Stimulated activated CD4-positive, alpha-beta T cell treated with anti-CD3 and anti-CD28 coated beads, Interleukin-4, amount 100 ng/mL, for 48 hours (primary cell): ENCODE measurements at places on chromosomes 7 and 10.

DNA sequence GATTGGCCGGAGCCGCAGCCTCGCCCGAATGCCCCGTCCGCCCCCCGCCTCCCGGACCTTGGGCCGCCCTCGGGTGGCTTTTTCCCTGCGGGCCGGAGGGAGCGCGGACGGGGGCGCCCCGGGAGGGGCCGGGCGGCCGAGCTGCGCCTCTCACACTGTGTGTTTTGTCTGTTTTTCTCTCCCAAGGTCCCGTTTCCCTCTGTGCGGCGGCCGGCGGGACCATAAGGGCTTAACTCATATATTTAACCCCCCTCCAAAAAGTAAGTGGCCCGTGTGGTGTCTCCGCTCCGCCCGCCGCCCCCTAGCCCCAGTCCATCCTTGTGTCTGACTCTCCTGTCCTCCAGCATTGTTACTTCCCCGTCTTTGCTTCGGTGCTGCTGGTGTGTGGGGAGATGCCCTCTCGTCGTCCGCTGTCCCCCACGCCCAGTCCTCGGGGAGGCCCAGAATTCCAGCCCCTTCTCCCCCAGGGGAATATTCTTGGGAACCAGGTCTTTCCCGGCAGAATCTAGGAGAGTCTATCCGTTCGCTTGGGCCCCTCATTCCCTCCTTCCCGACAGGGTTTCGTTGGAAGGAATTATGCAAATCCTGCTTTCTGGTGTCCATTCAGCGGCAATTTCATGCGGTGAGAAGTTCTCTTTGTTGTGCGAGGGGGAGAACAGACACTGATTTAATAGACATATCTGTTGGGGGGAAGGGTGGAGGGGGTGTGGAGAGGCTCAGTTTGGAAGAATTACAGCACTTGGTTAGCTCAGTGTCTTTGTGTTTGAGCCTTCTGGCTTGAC is 1.3 kb downstream of the LCOR start:
- no peak for DNase-seq

GRCh38 chr7:26993816-26994810 is 101.7 kb downstream of the HOXA1 start:
- DNase-seq: no peak

- no peak for DNase-seq
Measured at GRCh38 chr7:48837266-48837665, 87.1 kb upstream of the CDC14C start.

GRCh38 chr10:89861584-89862301 is 160.4 kb downstream of the KIF20B start:
- DNase-seq: no peak

DNA sequence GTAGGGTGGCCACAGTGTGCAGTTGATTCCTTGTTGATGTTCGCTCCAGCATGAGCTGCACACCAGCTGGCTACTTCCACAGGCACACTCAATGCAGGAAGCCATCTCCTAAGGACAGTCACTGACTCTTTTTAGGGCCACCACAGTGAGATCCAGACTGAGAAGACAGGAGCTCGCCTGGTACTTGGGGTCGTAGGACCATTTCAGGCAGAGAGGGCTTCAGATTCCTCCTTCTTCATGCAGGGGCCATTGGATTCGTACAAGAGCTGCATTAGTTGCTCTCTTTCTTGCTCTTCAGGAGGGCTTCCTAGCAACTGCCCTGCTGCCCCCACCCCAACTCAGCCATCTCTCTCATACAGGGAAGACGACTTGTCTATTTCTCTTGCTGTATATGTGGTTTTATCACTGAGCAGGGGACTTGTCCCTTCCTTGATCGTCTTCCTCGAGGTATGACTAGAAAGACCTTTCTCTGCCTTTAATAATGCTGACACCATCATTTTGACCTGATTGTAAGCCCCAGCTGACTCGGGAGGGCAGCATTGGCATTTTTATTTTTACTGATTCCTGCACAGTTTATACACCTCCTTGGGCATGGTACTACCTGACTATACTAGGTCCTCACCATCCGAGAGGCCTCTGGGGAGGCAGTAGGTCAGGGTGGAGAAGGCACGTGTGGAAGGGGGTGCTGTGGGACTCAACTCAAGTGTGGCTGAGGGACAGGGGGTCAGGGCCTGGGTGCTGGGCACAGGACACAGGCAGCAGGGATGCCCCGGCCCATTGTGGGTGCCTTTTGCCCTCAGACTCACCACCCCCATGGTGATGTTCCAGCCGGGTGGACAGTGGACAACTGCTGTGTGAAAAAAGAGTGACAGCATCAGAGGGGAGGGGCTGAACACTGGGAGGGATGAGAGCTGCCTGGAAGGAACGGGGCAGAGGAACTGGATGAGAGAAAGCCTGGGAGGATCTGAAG is 136.7 kb upstream of the ZNF746 start:
- no peak for DNase-seq

- DNase-seq: no peak
Measured at GRCh38 chr7:137942484-137943115, 59.3 kb downstream of the CREB3L2 start.

DNA sequence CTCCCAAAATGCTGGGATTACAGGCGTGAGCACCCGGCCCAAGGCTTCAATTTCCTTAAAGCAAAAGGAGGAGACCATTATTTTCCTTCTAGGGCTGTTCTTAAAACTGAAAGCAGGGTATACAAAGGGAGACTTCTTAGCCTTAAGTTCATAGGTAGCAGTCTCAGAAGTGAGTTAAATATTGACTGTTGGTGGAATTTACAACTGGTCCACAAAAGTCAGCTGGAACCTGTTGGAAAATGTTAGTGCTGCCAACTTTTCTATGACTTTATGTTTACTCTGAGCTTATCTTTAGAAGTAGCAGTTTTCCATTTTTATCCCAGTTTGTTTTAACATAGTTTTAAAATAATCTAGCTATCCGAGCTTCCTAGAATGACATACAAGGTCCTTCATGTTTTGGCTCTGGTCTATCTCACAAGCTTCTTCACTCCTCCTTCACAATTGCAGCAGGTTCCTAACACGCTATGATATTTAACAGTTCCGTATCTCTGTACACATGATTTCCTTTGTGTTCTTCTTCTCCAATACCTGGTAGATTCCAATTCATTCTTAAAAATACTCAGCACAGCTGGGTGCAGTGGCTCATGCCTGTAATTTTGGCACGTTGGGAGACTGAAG is 3.3 kb downstream of the SLC26A3 start:
- DNase-seq: no peak

GRCh38 chr10:124611738-124612137 is 132.4 kb downstream of the FAM53B start:
- DNase-seq: no peak

- DNase-seq: no peak
Measured at GRCh38 chr10:24681572-24682088, 42.1 kb downstream of the ARHGAP21 start.

- DNase-seq: no peak
Measured at GRCh38 chr7:106692450-106693051, 31.6 kb upstream of the CCDC71L start.

- no peak for DNase-seq
Measured at GRCh38 chr10:11789306-11789705, 33.9 kb upstream of the PROSER2 start.

DNA sequence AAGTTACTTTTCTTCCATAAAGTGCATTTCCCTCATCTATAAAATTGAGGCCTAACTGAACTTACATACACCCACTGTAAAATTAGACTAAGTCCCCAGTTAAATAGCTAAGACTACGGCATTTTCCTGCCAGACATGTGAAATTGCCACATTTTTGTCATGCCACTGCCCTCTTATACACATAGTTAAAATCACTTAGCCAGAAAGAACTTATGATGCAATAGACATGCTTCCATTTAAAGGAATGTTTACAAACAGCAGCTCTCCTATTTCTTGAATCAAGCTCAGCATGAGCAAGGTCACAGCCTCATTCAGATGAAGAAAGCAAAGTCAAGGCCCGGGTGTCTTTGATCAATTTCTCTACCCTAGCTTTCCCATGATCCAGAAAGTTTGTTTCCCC is 175.7 kb downstream of the LRRN3 start:
- no peak for DNase-seq

DNA sequence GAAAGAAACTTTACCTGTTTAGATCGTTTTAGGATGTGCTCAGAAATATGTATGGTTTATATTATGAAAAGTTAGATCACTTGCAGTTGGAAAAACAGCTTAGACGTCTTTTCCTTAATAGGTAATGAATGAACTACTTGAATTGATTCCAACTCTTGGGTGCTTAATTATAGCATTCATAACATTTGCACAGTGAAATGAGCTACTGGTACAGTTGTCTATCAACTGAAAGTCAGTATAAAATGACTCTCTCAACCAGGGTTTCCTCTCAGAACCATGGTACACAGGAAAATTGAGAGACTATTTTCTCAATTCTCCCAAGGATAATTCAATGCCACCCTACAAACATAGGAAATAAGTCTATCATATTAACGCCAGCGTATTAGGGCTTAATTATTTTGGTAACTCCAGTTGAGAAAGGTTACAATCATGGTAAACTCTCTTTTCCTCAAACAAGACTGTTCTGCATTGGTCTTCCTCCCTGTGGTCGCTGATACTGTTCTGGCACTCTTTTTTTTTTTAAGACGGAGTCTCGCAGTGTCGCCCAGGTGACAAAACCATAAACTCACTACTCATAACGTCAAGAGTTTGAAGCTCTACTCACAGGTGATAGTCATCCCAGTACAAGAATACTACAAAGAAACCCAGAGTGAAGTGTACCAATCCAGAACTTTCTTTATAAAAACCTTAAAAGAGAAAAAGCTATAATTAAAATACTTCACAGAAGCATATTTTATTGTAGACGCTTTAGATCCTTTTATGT is 2.0 kb downstream of the ANLN start:
- no peak for DNase-seq

DNA sequence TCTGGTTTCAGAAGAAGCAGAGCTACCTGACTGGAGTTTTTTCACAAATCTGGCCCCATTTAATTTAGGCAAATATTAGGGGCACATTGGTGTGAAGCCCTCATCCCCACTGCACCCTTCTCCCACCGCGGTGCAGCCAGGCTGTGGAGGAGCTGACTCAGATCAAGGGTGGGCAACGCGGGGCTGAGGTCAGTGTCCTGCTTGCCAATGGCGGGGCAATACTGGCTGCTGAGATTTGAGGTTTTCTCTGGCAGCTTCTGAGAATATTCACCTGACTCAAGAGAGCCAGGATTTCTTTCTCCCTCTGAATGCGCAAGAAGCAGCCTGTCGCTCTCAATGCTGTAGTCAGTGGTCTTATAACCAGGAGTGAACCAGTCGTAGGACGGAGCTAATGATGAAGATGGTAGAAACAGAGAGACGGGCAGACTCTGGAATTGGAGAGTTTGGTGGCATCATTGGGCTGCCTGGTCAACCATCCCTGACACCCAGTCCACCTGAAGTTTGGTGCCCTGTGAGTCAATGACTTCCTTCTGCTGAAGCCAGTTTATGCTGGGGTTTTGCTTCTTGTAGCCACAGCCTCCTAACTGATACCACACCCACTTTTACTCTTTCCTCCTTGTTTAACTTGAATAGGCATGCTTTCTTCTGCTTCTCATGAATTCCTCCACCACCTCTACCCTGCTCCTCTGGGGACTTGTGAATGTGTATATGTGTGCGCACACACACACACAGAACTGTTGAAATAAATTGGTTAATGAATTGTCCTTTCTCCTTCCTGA is 123.7 kb upstream of the CTBP2 start:
- DNase-seq: no peak

DNA sequence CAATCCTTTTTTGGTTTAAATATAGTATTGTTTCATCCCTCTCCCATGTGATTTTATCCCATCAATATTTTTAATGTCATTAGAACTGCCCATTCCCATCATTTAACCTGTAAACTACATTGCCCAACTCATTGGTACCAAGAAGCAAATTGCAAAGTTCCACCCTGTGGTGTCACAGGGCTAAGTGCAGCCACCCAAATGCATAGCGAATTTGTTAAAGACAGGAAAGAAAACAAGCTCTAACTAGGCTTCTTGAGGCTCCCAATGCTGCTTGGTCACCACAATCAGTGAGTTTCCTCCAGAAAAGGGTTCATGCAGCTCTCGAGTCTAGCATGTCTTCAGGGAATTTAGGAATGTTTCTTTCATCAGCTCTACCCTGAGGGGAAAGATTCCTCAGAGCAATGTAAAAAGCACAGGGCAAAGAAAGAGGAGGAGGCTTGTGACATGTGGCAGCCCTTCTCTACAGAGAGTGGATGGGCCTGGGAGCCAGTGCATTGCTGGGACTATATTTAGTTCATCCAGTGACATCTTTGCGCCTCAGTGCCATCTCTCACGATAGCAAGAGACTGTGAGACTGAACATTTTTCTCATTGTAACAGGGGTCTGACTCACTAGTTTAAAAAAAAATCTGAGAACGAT is 58.1 kb downstream of the CAV1 start:
- no peak for DNase-seq

DNA sequence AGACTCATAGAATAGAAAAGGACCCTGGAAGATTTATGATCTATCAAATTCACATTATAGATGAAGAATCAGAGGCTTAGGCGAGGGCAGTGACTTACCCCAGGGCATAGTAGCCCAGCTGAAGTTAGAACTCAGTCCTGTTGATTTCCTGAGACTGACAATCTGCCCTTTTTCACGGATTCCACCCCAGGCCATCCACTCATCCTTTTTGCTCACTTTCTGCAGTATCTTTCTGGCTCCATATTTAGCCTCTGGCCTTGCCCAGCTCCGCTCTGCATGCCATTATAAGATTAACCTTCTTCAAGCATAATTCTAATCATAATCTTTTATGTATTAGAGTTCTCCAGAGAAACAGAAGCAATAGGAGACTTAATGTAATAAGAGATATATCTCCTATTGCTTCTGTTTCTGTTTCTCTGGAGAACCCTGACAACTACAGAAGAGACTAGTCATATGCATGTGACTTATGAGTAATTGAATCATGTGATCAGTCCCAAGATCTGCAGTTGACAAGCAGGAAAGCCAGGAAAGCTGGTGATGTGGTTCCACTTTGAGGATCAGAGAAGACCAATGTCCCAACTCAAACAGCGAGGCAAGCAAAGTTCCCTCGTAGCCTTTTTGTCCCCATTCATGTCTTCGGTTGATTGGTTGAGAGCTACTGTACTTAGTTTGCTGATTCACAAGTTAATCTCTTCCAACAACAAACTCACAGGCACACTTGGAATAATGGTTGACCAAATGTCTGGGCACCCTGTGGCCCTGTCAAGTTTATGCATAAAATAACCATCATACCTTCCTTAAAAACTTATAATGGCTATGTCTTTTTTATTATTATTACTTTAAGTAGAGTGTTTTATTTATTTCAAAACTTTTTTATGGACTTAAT is 412.1 kb downstream of the SUGCT start:
- no peak for DNase-seq
